Activated CD4-positive, alpha-beta T cell treated with anti-CD3 and anti-CD28 coated beads, Interleukin-2, amount 50 U/mL, for 24 hours (primary cell): ENCODE measurements at places on chromosomes 11 and 22.

DNA sequence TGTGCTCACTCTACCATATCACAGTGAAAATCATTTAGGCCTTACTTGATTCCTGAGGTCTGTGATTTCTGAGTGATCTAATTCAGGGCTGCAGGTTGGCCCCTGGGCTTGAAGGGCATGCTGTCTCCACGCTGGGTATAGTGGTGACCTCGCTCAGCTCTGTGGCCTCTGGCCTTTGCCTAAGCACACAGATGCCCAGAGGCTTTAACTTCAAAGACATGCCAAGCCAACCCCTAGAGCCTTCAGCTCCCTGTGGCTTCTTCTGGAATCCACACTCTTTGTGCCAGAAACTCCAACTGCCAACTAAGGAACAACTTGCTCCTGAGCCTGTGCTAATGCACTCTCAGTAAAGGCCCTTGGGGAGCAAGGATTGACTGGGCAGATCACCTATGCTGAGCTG, 232.6 kb upstream of the MPPED2 start:
- no peak for DNase-seq

DNA sequence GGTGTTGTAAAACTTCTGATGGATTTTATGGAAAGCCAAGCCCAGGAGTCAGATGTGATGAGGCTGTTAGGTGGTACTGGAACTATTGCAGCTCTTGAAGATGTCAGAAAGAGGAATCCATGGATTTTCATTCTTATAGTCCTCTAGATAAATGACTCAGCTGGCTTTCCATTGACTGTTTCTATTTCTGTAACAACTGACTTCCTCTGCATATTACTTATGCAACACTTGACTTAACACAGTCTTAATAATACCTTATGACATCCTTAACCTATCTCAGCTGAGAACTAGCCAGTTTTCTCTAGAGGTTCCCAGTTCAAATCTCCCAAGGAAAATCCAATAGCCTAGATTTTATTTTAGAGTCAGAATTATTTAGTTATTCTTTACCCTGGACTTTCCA, 263.8 kb downstream of the LUZP2 start:
- DNase-seq: no peak

DNA sequence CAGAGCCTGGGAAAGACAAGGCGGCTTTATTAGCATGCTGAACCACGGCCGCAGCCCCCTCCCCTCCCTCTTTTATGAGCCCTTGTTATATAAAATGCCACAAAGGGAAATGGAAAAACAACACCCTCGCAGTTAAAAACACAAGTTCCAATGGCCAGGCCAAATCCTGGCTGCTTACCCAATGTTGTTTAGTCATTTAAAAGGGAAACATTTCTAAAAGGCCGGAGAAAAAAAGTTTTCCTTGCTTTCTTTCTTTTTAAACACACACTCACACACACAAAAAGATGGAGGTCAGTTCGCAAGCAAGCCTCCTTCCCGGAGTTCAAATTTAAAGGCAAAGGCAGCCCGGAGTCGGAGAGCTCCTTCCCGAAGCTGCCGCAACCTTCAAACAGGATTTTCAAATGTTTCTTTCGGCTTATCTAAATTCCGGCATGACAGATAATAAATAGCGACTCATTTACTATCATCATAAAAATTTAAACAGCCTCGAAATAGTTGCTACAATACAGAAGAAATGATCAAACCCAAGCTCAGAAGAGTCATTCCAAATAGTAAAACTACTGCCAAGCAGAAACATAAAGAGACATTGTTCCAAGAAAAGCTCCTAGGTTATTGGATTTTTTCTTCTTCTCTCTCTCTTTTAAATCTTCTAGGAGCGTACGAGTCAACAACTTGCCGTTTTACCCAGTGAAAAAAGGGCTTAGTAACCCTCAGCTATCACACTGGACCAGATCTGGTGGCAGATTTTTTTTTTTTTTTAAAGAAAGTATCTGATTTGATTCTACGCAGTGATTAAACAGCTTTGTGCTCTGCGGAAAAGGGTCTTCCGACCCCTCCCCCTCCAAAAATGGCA, 3.5 kb downstream of the PHF21B start:
- DNase-seq: no peak

DNA sequence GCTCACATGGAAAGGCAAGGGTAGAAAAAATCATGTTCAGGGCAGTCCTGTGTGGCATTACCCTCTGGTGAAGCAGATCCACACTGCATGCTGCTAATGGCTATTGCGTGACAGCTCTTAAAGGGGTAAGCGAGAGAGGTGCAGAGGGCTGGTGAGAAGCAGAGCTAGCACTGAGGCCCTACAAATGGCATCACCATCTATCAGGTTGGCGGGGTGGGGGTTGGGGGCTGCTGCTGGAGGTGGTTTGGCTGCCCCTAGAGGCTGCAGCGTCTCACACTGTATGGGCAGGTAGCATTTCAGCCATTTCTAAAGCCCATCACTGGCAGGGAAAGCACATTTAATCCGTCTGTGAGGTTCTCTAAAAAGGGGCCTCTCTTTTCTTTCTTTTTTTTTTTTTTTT, 16.9 kb upstream of the TMA7B start:
- no peak for DNase-seq

GRCh38 chr22:42830161-42830560, 26.9 kb downstream of the ARFGAP3 start:
- no peak for DNase-seq

DNA sequence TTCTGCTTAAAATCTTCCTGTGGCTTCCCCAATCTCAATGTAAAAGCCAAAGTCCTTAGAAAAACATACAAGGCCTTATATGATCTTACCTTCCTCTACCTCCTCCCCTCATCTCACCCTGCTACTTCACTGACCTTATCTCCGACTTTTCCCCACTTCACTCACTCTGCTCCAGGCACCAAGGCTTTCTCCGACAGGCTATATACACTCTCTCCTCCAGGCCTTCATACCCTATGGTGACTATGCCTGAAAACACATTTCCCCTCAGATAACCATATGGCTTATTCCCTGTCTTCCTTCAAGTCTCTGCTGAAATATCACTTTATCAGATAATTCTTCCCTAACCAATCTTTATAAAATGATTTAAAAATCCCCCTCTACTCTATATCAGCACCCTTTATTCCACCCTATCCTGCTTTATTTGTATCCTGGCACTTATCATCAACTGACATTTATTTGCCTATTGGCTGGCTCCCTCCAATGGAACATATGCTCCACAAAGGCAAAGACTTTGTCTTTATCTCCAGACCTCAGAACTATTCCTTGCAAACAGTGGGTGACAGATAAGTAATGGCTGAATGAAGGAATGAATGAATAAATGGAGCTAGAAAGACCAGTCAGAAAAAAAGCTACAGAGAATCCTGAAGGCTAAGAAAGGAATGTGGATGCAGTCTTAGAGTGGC, 52.7 kb downstream of the PAK1 start:
- no peak for DNase-seq

DNA sequence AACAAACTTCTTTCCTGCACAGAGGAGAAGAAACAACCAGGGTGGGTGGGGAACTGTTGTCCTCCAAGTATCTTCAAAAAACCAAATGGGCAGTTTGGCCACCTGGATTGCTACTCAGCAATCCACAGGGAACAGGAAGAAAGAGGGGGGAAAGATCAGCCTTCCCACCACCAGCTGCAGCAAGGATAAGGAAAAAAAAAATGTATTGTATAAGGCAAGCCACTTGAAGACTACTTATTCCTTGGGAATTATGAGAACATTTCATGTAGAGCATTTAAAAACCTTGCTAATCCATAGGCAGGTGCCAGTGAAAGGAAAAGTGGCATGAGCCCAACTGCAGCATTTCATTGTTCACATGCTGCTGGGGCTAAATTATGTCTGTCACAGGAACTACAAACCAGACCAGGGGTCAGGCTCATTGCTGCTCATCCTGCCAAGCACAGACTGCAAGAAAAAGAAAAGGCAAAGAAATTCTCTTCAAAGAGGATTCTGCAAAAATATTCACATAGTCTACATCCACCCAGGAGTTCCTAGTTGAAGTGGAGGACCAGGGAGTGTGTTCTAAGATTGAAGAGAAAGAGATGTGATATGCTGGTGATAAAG, 2.2 kb downstream of the RAB30 start:
- DNase-seq: no peak

- DNase-seq: peak; percentile 22
Measured at GRCh38 chr11:66559142-66559865, 9.1 kb downstream of the CTSF start.

DNA sequence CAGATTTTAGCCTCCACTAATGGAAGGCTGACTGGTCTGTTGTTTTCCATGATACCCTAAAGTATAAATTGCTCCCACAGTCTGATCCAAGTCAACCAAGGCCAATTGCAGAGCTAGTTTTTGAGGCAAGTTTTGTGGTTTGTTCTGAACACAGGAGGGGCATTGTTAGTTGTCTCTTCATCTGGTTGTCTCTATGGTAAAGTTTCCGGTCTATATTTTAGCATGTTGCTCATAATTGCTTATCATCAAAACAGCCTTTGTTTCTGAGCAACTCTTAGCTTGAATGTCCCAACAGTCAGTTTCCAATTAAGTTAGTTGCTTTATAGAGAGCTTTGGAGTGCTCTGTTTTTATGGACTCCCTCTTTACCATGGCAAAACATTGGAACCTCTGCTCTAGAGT, 217.6 kb upstream of the CARD18 start:
- DNase-seq: no peak

- DNase-seq: no peak
Measured at GRCh38 chr11:125916683-125917347, 12.5 kb downstream of the DDX25 start.

GRCh38 chr22:16955081-16955480, 52.9 kb downstream of the GAB4 start:
- DNase-seq: no peak

- DNase-seq: no peak
Measured at GRCh38 chr22:36386351-36386899, 1.3 kb downstream of the MYH9 start.

DNA sequence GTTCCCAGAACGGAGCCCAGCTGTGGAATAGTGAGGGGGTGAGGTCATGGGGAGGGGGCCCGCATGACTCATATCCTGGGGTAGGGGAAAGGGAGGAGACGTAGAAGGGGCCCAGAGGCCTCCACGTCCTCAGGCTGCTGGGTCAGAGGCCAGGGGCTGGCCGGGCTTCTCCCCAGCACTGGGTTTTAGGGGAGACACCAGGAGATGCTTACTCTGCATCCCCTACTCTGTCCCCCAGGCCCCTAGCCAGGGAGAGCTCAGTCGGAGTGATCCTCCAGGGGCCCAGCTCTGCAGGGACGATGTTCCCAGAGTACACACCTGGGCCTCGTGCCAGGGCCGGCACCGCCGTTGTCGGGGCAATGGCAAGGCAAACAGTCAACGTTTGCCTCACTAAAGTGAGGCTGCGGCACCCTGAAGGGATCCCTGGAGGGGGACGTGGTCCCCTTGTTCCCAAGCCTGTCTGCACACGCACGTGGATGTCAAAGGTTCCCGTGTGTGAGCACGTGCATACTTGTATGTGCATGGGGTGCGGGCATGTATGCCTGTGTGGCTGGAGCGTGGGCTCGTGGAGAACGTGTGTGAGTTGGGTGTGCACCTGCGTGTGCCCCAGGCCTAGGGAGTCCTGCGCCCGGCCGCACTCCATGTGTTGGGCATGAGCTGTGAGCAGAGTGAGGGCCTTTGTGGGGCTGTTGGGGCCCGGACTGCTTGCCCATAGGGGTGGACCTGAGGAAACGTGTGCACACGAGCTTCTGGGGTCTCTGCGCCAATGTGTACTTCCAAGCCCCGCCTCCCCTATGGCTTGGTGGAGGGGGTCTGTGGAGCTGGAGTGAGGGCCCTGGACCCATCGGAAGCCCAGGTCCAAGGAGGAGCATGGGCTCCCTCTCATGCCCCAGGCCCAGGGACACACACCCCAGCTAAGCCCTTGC, 14.2 kb downstream of the PRR33 start:
- DNase-seq: no peak
